Ureter (tissue), 1 donor: ENCODE measurements at places on chromosomes 5 and 9. TPM values are rescaled to one million over a fixed set of nuclear protein-coding genes. Genes with fewer than 3 reads are reported as not detected.

The FST gene
- 6.6 TPM for total RNA-seq

The HAVCR1 gene
- 0.44 TPM for total RNA-seq

The CWC27 gene
- total RNA-seq: 22.8 TPM

The LHX3 gene
- not detected for total RNA-seq

The GRM6 gene
- not detected for total RNA-seq

The MCC gene
- 88.8 TPM for total RNA-seq

The TIGD6 gene
- 7.0 TPM for total RNA-seq

The CCDC112 gene
- total RNA-seq: 7.4 TPM

The HTR1A gene
- total RNA-seq: 1.8 TPM

The CYSRT1 gene
- 1.9 TPM for total RNA-seq

The ZDHHC11B gene
- 15.6 TPM for total RNA-seq

The NCBP1 gene
- 39.8 TPM for total RNA-seq

The RANBP17 gene
- total RNA-seq: 29.3 TPM

The SPATA31D4 gene
- total RNA-seq: not detected

The TEK gene
- 13.1 TPM for total RNA-seq

The MARCOL gene
- not detected for total RNA-seq

The CNTNAP3B gene
- total RNA-seq: 24.1 TPM

The BTNL9 gene
- total RNA-seq: 26.0 TPM

The PLEKHG4B gene
- total RNA-seq: 9.5 TPM

The SLCO4C1 gene
- 1.2 TPM for total RNA-seq

The FNIP1 gene
- total RNA-seq: 34.4 TPM

The NSMF gene
- 49.3 TPM for total RNA-seq

The FGF10 gene
- 12.8 TPM for total RNA-seq

The ADAMTS6 gene
- total RNA-seq: 2.6 TPM

The FAM169A gene
- total RNA-seq: 15.2 TPM

The RAI14 gene
- total RNA-seq: 55.0 TPM

The SLC36A2 gene
- not detected for total RNA-seq

The IFNA13 gene
- total RNA-seq: not detected

The PCDHA9 gene
- 0.34 TPM for total RNA-seq

The PPP3R2 gene
- not detected for total RNA-seq

The AIF1L gene
- total RNA-seq: 13.2 TPM

The PTGS1 gene
- total RNA-seq: 12.5 TPM
